Amniotic epithelial cell (primary cell): ENCODE measurements at places on chromosomes 16 and 17.

GRCh38 chr17:15926039-15926740, 18.7 kb upstream of the ADORA2B start:
- peak; percentile 81 for DNase-seq

GRCh38 chr16:86868786-86869185, 290.4 kb downstream of the FOXL1 start:
- DNase-seq = no peak

DNA sequence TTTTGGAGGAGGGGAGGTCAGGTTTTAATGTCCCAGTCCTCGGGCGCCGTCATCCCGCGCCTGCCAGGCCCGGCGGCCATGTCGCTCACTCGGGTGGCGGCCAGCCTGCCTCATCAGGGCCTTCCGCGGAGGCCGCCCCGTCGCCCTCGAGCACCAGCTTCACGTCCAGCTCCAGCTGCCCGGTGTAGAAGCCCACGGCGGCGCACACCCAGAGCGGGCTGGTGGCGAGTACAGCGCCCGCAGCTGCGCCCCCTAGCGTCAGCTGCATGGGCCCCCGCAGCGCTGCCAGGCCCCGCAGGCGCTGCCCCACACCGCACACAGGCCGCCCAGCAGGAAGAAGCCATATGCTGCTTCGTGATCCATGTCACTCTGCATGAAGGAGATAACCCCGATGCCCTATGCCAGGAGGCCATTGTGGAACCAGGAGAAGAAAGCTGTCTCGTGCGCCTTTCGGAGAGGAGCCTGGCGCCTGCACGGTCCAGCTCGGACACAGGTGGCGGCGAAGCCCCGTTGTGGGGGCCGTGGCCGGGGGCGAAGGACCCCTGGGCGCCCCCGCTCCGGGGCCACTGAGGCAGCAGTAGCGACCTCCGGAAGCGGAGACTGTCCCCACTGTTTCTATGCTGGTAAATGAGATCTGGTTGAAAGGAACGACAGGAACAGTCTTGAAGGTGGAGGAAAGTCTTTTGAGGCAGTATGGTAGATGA, 9.6 kb downstream of the AP2B1 start:
- DNase-seq = no peak

DNA sequence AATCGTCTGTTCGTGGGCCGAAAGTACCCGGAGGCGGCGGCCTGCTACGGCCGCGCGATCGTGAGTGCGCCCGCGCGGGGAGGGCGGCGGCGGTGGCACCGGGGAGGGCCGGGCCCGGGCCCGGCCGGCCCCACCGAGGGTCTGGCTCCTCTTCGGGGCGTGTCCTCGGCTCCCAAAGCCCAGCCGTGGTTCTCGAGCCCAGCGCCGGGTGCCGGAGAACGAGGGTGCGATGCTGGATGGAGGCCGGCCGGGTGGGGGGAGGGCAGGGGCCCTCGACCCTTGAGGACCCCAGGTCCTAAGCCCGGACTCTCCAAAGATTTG, 375 bp downstream of the STUB1 start:
- DNase-seq = no peak
